ENCODE measurements at places on chromosomes 12 and 14. TPM values are rescaled to one million over a fixed set of nuclear protein-coding genes. Genes with fewer than 3 reads are reported as not detected.

DNA sequence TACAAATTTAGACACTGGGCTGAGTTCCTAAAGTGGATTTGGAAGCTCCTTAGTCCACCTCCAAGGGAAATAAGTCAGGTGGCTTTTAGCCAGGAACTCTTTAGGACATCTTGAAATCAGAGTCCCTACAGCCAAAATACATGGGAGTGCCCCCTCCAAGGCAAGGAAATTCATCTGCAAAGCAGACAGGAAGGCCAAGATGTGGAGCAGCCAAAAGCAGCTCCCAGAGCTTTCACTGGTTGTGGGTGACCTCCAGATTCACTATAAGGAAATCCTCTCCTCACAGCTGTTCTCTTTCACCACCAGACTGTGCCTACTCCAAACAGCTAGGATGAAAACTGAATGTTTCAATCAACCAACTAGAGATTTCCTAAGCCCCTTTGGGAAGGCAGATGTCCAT lies 6.6 kb downstream of the TTC9 start:
- peaks cover 70% of the 10 kb centered on the region for H3K4me1 ChIP-seq
- H3K27me3 ChIP-seq = no peaks in the 10 kb centered on the region
- peaks cover 58% of the 10 kb centered on the region for H3K36me3 ChIP-seq
- H3K4me3 ChIP-seq = no peak overlapping the region
- no peak for DNase-seq
- no peak overlapping the region for H3K27ac ChIP-seq

The ACOT6 gene
- not detected for total RNA-seq

- no peak overlapping the region for H3K27ac ChIP-seq
- peaks cover 6% of the 10 kb centered on the region for H3K4me1 ChIP-seq
- no peak overlapping the region for H3K4me3 ChIP-seq
Measured at GRCh38 chr14:72876005-72876709, 17.7 kb downstream of the DPF3 start.

The KLHL33 gene
- total RNA-seq = not detected

DNA sequence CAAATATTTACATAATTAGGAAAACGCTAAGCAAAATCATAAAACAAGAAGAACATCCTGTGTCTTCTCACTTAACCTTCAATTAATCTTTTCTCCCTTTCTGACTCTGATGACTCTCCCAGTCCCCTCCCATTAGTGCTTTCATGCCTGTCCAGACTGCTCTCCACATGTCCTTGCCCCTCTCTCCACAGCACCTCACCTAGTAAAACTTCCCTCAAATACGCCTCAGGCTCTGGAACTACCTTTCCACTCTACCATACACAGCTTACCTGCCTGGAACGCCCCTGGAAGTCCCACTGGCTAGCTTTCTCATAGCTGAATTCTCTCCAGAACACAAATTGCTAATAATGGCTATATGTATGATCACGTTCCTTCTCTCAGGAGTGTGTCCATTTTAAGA lies 44.7 kb downstream of the SLC5A8 start:
- H3K27me3 ChIP-seq = no peaks in the 10 kb centered on the region
- no peaks in the 10 kb centered on the region for H3K4me1 ChIP-seq
- H3K27ac ChIP-seq = no peak overlapping the region
- no peaks in the 10 kb centered on the region for H3K36me3 ChIP-seq

DNA sequence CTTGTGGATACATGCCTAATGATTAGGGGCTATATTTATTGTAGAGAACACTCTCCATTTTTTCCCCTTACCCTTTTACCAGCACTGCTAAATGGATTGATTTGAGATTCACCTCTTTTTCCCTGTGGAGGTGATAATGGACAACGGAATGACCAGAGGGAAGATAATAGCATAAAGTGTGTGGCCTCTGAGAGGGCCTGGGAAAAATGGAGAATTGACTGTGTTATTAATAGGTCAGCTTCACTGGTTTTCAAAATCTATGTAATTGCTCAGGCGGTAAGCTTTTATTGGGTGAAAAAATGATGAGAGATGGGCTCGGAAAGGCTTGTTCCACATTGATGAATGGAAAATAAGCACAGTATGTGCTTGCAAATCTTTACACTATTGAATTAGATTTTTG lies 15.8 kb downstream of the FLRT2 start:
- H3K4me3 ChIP-seq = no peak overlapping the region
- DNase-seq = no peak
- no peaks in the 10 kb centered on the region for H3K36me3 ChIP-seq
- no peak overlapping the region for H3K27ac ChIP-seq
- no peaks in the 10 kb centered on the region for H3K27me3 ChIP-seq

GRCh38 chr14:95256776-95257060 lies 63.0 kb downstream of the CLMN start:
- no peaks in the 10 kb centered on the region for H3K36me3 ChIP-seq
- H3K4me1 ChIP-seq = peaks cover 12% of the 10 kb centered on the region
- peaks cover 5% of the 10 kb centered on the region for H3K27me3 ChIP-seq
- no peak for DNase-seq

DNA sequence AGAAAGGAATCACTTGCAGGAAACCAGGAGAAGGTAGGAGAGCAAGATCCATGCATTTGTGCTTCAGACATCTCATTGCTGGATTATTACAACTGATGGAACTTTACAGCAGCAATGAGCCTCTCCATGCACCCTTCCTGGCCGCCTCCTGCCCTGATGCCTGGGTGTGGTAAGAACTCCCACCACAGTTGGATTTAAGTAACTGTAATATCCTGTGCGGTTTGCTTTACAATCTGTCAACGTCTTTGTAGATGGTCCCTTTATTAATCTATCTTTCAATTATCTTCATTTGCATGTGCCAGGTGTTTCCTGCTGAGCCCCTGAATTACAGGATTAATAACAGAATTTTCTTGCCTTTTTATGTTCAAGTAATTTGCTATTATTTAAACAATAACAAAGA lies 1300.5 kb upstream of the TMEM132C start:
- H3K36me3 ChIP-seq = no peaks in the 10 kb centered on the region
- H3K4me3 ChIP-seq = no peak overlapping the region
- H3K27ac ChIP-seq = no peak overlapping the region
- no peaks in the 10 kb centered on the region for H3K27me3 ChIP-seq
- DNase-seq = no peak

The CMA1 gene
- 0.25 TPM for total RNA-seq

DNA sequence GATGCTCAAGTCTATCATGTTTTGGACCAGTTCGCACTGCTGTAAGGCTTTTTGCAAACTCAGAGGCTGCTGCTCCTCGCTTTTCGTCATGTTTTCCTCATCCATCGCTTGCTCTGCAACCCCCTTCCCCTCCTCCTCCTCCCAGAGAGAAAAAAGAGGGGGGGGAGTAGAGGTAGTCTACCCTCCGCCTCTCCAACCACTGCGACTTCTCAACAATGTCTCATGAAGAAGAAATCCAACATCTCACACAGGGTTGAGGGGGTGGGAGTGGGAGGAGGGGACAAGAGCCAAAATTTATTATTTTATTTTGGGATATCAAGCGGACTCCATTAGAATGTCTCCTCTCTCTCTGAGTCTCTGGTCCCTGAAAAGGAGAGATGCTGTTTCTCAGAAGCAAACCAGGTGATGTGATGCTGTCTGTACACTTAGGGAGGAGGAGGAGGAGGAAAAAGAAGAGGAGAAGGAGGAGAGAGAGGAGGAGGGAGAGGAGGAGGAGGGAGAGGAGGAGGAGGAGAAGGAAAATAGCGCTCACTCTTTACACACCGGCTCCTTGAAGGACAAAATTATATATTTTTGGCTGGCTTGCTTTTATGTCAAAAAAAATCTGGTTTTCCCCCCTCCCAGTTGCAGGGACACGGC lies 520 bp downstream of the KSR2 start:
- no peak overlapping the region for H3K27ac ChIP-seq
- peaks cover 41% of the 10 kb centered on the region for H3K27me3 ChIP-seq
- DNase-seq = no peak
- peaks cover 4% of the 10 kb centered on the region for H3K4me1 ChIP-seq

Data from activated T-helper 2 cell treated with anti-CD3 and anti-CD28 coated beads, Interferon-gamma antibody, Interleukin-2, Interleukin-4, amounts not matched to agents 10 μg/mL and 5 μg/mL and 100 μg/mL, durations not matched to agents 14 hours and 24 hours and 36 hours (primary cell).